ENCODE measurements at places on chromosomes 16 and 17.

GRCh38 chr17:57045868-57046704, 39.0 kb upstream of the AKAP1 start:
- DNase-seq = peak; percentile 60
- peak overlapping the region; percentile 71 for H3K4me3 ChIP-seq
- H3K4me1 ChIP-seq = peaks cover 26% of the 10 kb centered on the region
- peaks cover 58% of the 10 kb centered on the region for H3K27me3 ChIP-seq

DNA sequence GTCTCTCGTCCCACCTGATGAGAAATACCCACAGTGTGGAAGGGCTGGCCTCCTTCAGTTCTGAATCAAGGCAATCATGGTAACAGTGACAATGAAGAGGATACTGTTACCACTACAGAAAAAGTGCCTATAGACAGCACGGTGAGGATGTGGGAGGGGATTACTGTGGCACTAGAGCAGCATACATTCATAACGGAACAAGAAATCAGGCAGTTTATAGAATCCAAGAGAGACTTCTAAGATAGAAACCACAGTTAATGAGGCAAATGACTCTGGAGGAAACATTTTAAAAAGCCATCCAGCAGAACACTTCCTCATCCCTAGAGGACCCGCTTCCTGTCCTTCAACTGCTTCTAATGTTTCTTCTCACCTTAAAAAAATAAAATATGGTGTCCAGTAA, 2.7 kb downstream of the RUSF1 start:
- no peak for DNase-seq
- peak overlapping the region; percentile 47 for H3K4me3 ChIP-seq
- H3K27ac ChIP-seq = peak overlapping the region; percentile 77

DNA sequence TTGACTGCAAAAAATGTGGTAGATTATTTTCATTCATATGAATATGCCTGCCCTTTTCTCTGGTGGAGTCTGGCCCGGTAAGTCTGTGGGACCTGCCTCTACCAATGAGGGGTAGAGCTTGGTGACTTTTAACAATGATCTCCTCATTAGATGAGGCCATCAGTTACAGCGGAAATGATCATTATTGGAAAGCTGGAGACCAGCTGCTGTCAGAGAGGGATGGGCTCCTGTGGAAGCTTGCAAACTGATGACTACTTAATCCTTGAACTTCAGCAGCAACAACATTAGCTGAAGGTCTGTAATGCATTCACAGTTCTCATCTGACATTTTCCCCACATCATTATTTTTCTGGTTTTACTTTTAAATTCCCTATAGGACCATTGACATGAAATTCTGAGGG, 194.1 kb downstream of the CDH13 start:
- no peaks in the 10 kb centered on the region for H3K27me3 ChIP-seq
- H3K36me3 ChIP-seq = no peaks in the 10 kb centered on the region
- no peak overlapping the region for H3K27ac ChIP-seq
- no peak for DNase-seq
- H3K4me1 ChIP-seq = no peaks in the 10 kb centered on the region

- peaks cover 15% of the 10 kb centered on the region for H3K36me3 ChIP-seq
- no peak overlapping the region for H3K4me3 ChIP-seq
- peaks cover 1% of the 10 kb centered on the region for H3K4me1 ChIP-seq
- no peak for DNase-seq
- H3K27me3 ChIP-seq = no peaks in the 10 kb centered on the region
Measured at GRCh38 chr16:8632675-8633182, 11.2 kb downstream of the METTL22 start.
